Right cardiac atrium (tissue), 5 donors: ENCODE measurements at places on chromosomes 2 and 18. TPM values are rescaled to one million over a fixed set of nuclear protein-coding genes. Genes with fewer than 3 reads are reported as not detected.

Gene TSGA10
- total RNA-seq: 5.2 TPM

Gene IL37
- total RNA-seq: not detected

Gene ALPG
- not detected for total RNA-seq

Gene NAT8
- total RNA-seq: not detected

Gene GIGYF2
- 66.2 TPM for total RNA-seq

Gene ZNF521
- total RNA-seq: 38.8 TPM

Gene GLI2
- 2.8 TPM for total RNA-seq

Gene DNER
- total RNA-seq: 41.1 TPM

Gene CFC1
- 2.8 TPM for total RNA-seq

Gene LYPD1
- not detected for total RNA-seq

Gene ECEL1
- total RNA-seq: not detected

Gene OTOS
- not detected for total RNA-seq

Gene C2orf66
- total RNA-seq: 0.28 TPM
